ENCODE measurements at places on chromosomes 6 and 20. TPM values are rescaled to one million over a fixed set of nuclear protein-coding genes. Genes with fewer than 3 reads are reported as not detected.

GPR63 gene
- polyA plus RNA-seq, result 1.6 TPM

TFAP2C gene
- 0.20 TPM for polyA plus RNA-seq

SPEF1 gene
- polyA plus RNA-seq, result not detected

GSTA2 gene
- not detected for polyA plus RNA-seq

SRSF3 gene
- 302 TPM for polyA plus RNA-seq

CD40 gene
- polyA plus RNA-seq, result 3.4 TPM

MTG2 gene
- 28.3 TPM for polyA plus RNA-seq

SRXN1 gene
- 11.7 TPM for polyA plus RNA-seq

CLPSL2 gene
- not detected for polyA plus RNA-seq

LTB gene
- 1.6 TPM for polyA plus RNA-seq

DNA sequence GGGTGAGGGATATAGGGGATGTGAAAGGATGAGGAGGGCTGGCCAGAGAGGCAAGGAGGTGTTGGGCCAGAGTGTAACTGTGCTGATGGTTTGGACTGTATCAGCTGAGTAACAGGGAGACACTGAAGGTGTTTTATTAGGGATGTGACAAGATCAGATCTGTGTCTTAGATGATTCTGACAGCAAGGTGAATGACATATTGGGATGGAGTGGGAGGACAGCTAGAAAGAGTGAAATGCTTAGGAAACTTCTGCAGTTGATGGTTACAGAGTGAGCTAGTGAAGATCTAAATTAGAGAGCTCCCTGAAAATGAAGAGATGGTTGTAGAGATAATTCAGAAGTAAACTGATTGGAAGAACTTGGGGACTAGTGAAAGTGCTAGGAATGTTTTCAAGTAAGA is 47.2 kb upstream of the ELOVL5 start:
- DNase-seq, result no peak

DNA sequence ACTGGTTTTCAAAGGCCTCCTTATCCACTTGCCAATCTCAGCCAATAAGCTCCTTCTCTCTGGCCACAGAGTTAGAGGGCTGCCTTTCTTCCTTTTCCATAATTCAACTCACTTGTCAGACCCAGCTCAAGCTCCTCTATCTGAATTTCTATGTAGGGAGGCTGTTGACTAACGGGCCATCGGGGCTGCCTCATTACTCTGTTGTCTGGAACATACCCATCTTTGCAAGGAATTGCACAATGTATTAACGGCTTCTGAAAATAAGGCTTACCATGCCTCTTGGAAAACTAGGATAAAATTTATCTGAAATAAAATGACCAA is 28.5 kb upstream of the KIF6 start:
- no peak for DNase-seq

GRCh38 chr6:64288351-64288750 is 652.7 kb downstream of the PHF3 start:
- DNase-seq, result no peak

DNA sequence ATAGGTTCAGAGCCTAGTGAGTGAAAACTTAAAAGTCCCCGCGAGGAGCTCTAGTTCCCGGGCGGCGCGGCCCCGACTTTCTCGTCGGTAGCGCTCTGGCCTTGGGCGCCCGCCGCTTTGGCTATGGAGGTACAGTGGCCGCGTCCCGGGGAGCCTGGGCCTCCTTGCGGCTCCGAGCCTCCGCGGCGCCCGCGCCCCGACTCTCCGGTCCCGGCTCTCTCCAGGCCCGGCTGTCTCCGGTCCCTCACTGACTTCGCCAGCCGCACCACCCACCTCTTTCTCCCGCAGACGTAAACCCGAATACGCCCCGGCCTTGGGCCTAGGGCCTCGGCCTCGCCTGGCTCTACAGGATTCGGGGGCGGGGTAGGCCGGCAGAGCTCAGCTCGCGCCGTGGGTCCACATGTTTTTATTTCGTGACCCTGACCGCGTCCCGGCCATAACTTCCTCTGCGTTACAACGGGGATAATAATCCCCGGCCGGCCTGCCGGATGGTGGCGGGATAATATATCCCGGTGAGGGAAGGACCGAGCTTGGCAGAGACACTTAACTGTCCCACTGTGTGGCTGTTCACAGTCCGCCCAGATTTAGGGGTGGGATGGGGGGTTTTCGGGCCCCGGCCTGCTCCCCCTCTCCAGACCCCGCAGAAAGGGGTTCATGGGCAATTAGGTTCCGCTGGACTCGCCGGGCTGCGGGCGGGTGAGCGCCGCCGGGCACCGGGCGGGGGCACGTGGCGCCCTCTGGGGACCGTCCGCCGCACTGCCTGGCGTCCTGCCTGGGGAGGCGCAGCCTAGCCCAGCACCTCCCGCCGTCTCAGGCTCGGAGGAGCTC is 10.0 kb upstream of the TBX18 start:
- DNase-seq, result no peak

DNA sequence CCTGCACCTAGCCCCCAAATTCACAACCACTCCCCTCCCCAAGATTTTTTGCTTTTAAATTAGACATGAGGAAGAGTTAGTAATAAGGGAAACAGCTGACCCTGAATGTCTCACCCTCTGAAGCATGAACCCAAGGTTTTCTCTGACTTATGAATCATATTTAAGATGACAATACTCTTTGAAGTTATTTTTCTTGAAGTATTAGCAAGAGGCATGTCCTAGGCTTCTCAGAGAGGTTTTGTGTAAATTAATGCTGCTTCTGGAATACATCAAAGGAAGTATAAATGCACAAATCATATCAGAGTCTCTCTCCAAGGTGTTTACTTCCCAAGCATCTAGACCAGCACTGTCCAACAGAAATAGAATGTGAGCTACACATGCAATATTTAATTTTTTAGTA is 408.1 kb upstream of the MARCKS start:
- no peak for DNase-seq

DNA sequence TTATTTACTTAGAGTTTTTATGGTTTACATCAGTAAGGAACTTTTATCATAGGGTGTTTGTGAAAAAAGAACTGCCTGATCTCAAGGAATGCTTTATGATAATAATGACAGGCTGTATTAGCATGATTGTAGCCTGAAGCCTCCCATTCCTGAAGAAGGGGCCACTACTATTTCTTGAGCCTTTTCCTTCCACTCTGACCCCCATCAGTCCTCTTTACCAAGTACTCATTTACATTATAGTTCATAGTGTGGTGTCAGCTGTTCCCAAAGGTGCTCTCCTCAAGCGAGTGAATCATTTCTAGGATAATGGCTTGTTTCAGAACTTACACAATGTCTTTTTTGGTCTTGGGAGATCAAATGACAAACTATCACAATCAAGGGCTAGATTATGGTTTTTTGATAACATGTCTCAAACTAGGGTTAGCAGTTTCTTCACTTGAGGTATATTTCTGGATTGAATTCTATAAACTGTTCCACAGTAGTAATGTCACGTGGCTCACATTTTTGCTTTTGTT is 283.6 kb downstream of the CDKAL1 start:
- no peak for DNase-seq

- DNase-seq, result no peak
These were observed 388.8 kb downstream of the RNGTT start for GRCh38 chr6:88574651-88575050.

- peak; percentile 78 for DNase-seq
These were observed 12.0 kb downstream of the CD83 start for GRCh38 chr6:14129575-14129974.

DNA sequence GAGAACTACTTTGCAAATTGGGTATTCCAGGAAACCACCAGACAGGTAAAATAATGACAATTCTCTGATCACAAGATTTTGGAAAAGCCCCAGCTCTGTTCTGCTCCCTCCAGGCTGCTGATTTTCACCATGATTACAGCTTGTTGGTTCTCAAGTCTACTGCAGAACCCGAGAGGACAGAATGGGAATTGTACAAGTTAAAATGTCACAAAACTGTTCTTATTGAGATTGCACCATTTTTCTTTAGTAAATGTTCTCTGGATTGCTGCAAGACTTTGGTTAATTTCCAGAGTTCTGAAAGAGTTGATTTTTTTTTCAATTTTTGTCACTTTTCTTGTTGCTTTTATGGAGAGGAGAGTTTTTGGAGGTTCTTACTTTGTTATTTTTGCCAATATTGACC is 27.1 kb upstream of the HLA-DOA start:
- DNase-seq, result no peak

DNA sequence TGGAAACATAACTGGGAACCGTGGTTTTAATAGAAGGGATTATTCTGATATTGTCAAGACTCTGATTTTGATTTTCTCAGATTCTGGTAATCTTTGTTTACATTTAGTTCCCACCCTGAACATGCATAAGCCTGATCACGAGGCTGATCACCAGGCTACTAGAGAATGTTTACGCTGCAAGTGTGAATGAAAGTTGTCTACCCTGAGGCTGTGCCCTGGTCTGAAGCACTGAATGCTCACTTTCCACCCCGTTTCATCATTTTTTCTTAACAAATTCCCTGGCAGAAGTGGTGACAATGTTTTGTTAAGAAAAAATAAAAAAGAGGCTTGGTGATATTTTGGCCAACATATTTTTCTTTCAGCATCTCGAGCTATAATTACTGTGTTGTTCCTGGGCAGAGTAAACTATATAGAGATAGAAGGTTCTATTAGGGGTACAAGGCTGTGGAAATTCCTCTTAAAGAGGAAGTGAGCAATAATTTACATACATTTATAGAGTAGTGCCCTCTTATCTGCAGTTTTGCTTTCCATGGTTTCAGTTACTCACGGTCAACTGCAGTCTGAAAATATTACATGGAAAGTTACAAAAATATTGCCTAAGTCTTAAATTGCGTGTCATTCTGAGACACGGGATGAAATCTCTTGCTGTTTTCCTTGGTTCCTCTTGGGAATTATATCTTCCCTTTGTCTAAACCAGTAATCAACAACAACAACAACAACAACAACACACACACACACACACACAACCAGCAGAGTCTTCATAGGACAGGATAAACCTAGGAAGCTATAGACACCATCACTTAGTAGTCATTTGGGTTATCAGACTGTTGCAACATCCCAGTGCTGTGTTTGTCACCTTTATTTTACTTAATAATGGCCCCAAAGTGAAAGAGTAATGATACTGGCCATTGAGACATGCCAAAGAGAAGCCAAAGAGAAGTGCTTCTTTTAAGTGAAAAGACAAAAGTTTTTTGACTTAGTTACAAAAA is 566.6 kb upstream of the CITED2 start:
- DNase-seq, result no peak

DNA sequence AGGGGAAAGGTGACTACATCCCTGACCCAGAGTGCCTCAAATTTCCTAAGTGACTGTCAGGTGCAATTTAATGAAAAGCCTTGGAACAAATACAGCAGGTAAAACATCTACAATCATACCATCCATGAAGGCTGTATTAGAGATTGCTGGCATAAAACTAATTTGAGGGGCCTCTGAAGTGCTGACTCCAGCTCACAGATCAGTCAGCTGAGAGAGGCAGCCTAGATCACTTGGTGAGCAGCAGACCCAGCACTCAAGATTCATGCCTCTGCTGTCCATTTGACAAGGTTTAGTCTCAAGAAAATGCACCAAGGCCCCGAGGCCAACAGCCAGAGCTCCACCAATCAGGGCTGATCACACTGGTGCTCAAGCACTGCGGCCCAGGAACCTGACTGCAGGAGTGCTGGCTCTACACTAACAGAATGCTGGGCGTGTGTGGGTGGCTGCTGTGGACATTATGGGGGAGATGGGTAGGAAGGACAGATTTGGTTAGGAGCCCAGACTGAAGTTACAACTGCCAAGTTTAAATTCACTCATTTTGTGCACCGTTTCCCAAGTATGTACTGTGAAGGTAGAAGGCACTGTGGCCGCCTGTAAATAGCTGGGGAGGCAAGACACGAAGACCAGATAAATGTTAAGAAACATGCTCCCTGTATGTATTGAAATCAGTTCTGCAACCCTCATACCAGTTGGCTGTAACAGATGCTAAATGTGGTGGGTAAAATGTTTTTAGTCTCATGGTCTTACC is 28.2 kb downstream of the SNX5 start:
- peak; percentile 47 for DNase-seq

- no peak for DNase-seq
These were observed 49.3 kb upstream of the AHI1 start for GRCh38 chr6:135546680-135547418.

DNA sequence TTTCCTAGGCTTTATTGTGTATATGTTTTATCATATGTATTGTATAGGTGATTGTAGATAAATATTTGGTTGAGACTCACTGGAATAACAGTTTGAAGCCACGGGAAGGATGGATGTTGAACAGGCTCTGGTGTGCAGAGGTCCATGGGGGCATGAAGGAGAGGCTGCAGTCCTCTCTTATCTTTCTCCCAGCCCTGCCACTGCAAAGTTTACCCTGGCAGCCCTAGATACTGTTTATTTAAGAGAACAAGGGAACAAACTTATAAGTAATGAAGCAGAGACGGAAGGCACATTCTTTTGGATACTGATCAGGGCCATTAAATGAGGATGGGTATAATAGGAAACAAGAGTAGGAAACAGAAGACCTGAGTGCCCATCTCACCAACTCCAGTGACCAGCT is 103.6 kb upstream of the SCGN start:
- no peak for DNase-seq

DNA sequence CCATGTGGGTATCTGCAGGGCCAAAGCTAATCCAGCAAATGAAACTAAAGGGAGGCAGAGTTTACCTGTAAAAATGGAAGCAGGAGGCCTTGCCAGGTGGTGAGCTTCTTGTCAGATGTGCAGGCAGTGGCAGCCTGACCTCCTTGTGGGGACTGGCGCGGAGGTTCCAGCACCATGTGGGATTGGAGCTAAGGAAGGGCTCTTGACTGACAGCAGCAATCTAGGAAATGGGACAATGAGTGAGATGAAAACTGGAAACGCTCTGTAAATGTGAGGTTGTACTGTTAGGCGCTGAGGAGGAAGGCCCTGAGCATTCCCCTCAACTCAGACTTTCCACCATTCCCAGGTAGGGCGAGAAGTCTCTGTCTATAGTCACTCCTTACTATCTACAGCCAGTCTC is 81.8 kb upstream of the ARMC2 start:
- no peak for DNase-seq

GRCh38 chr6:13243033-13243432 is 85.3 kb downstream of the TBC1D7 start:
- no peak for DNase-seq

GRCh38 chr6:151128763-151129370 is 110.9 kb upstream of the AKAP12 start:
- DNase-seq, result no peak

DNA sequence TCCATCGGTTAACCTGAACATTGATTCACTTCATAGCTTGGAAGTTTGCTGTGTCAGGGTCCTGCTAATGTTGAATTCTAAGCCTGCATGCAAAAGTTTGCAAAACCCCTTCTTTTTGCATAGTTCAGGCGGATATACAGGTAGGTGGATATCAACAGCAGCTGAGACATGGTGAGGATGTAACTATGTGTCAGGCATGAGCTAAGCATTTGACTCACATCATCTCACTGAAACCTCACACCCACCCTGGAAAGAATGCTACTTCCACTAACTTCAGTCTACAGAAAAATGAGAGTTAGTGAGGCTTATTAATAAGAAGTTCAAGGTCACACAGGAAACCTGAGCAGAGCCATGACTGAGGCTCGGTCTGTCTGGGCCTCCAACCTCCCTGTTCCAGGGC is 276.9 kb downstream of the BMP7 start:
- DNase-seq, result no peak

- DNase-seq, result no peak
These were observed 57.9 kb downstream of the FRK start for GRCh38 chr6:116002756-116003155.

- DNase-seq, result peak; percentile 87
These were observed 27.5 kb upstream of the ZBTB22 start for GRCh38 chr6:33344701-33345697.
